ENCODE measurements at places on chromosomes 7 and 10. TPM values are rescaled to one million over a fixed set of nuclear protein-coding genes. Genes with fewer than 3 reads are reported as not detected.

The SPDYE8 gene
- not detected for total RNA-seq

The ANKRD1 gene
- total RNA-seq, result not detected

The MMRN2 gene
- total RNA-seq, result not detected

The SFTPA1 gene
- total RNA-seq, result not detected

DNA sequence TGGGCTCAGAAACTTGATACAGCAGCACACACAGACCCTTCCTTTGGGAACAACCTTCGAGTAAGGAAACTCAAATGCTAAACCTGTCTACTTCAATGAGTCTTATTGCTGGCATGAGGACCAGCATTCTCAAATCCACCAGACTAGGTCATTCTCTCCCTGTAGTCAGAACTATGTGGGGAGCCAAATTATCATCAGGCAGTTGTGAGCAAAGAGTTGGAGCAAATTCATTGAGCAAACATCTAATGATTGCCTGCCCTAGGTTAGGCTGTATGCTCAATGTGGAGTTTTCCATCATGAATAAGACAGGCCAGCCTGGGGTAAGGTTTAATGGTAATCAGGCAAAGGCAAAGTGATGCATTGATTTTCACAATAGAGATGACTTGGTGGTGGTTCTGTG lies 3.6 kb downstream of the EPDR1 start:
- H3K27me3 ChIP-seq, result peaks cover 38% of the 10 kb centered on the region
- peaks cover 6% of the 10 kb centered on the region for H3K4me1 ChIP-seq
- H3K27ac ChIP-seq, result no peak overlapping the region
- no peak for DNase-seq

- peaks cover 17% of the 10 kb centered on the region for H3K27me3 ChIP-seq
- H3K36me3 ChIP-seq, result no peaks in the 10 kb centered on the region
- no peak overlapping the region for H3K4me3 ChIP-seq
- H3K4me1 ChIP-seq, result peaks cover 28% of the 10 kb centered on the region
- DNase-seq, result no peak
Measured at GRCh38 chr7:8388257-8388625, 45.2 kb upstream of the NXPH1 start.

- H3K36me3 ChIP-seq, result peaks cover 44% of the 10 kb centered on the region
- H3K4me3 ChIP-seq, result no peak overlapping the region
Measured at GRCh38 chr10:32317795-32318357, 29.1 kb downstream of the EPC1 start.

GRCh38 chr7:30079880-30080279 lies 51.7 kb downstream of the PLEKHA8 start:
- H3K4me3 ChIP-seq, result no peak overlapping the region
- H3K27ac ChIP-seq, result no peak overlapping the region
- no peak for DNase-seq
- no peaks in the 10 kb centered on the region for H3K4me1 ChIP-seq
- H3K27me3 ChIP-seq, result no peaks in the 10 kb centered on the region
- H3K36me3 ChIP-seq, result no peaks in the 10 kb centered on the region

DNA sequence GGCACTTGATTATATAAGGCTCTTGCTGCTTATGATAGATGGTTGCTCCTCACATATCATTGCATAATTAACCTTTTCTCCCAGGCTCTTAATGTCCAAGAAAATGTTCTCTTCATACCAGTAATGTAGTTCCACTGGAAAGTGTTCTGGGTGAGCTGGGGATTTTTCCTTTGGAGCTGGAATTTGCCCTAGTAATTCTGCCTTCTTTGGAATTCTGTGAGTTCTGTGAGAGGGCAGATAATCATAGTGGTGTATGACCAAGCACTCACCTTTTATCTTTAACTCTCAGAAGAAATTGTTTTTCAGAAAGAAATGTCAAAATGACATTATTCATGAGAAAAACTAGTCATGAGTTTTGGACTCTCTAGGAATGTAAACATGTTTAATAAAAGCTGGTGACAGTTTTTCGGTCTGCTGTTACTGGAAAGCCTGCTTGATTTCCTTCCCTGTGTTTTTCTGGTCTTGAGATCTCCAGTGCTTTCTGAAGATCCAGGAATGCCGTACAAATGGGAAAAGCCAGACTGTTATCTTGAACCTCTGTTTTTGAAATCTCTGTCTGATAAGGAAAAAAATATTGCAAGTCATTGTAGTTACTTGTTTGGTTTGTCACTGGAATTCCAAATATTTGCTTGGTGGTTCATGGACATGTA lies 148.3 kb upstream of the PRPS1L1 start:
- H3K27me3 ChIP-seq, result peaks cover 6% of the 10 kb centered on the region
- H3K27ac ChIP-seq, result no peak overlapping the region
- no peak overlapping the region for H3K4me3 ChIP-seq
- H3K4me1 ChIP-seq, result peaks cover 10% of the 10 kb centered on the region

GRCh38 chr10:124722798-124723783 lies 21.1 kb downstream of the FAM53B start:
- H3K4me3 ChIP-seq, result peak overlapping the region; percentile 45
- H3K36me3 ChIP-seq, result peaks cover 34% of the 10 kb centered on the region
- no peaks in the 10 kb centered on the region for H3K27me3 ChIP-seq
- DNase-seq, result peak; percentile 68
- peaks cover 91% of the 10 kb centered on the region for H3K4me1 ChIP-seq
- H3K27ac ChIP-seq, result peak overlapping the region; percentile 98

GRCh38 chr7:52838981-52839411 lies 196.4 kb upstream of the POM121L12 start:
- H3K4me1 ChIP-seq, result no peaks in the 10 kb centered on the region
- no peaks in the 10 kb centered on the region for H3K36me3 ChIP-seq
- DNase-seq, result no peak
- no peaks in the 10 kb centered on the region for H3K27me3 ChIP-seq
- no peak overlapping the region for H3K27ac ChIP-seq

GRCh38 chr7:139242741-139243281 lies 11.8 kb downstream of the UBN2 start:
- H3K36me3 ChIP-seq, result peaks cover 57% of the 10 kb centered on the region
- no peak overlapping the region for H3K4me3 ChIP-seq
- peaks cover 17% of the 10 kb centered on the region for H3K4me1 ChIP-seq
- DNase-seq, result no peak

DNA sequence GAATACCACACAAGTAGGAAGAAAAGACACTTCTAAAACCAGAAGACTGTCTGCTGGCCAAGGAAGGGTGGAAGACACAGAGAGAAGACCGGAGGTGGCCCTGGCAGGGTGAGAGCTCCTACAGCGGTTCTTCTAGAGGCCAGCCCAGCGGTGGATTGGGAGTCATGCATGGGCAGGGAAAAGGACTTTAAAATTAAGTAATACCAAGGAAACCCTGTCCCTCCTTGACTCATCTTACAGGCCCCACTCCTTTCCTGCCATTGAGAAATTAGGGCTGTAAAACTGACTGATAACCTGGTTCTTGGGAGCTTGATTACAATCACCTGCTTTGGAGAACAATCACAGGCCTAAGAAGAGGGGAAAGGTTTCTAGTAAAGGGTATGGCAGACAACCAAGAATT lies 16.1 kb downstream of the CALML3 start:
- H3K27me3 ChIP-seq, result peaks cover 10% of the 10 kb centered on the region
- no peaks in the 10 kb centered on the region for H3K4me1 ChIP-seq
- no peak overlapping the region for H3K4me3 ChIP-seq
- H3K27ac ChIP-seq, result no peak overlapping the region
- no peak for DNase-seq

- peaks cover 7% of the 10 kb centered on the region for H3K27me3 ChIP-seq
- DNase-seq, result no peak
- no peaks in the 10 kb centered on the region for H3K4me1 ChIP-seq
Measured at GRCh38 chr10:118572256-118573041, 23.0 kb downstream of the PRLHR start.

GRCh38 chr10:24603333-24603732 lies 120.4 kb downstream of the ARHGAP21 start:
- H3K27ac ChIP-seq, result peak overlapping the region; percentile 68
- no peaks in the 10 kb centered on the region for H3K27me3 ChIP-seq
- no peak for DNase-seq

DNA sequence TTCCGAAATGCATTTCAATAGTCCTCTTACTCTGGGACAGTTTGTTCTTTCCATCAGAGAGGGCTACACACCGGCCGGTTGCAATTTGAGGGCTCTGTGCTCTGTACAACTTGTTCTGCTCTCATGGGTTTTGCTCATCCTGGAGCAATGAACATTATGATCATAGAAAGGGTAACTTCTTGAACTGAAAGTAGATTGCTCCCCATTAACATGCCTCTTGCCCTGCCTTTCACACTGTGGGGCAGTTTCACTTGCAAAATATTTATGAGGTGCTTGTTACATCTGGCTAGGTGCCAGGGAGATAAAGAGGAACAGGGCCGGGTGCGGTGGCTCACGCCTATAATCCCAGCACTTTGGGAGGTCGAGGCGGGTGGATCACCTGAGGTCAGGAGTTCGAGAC lies 97.3 kb upstream of the MPP7 start:
- DNase-seq, result no peak
- no peaks in the 10 kb centered on the region for H3K4me1 ChIP-seq
- no peak overlapping the region for H3K4me3 ChIP-seq
- H3K36me3 ChIP-seq, result no peaks in the 10 kb centered on the region
- H3K27ac ChIP-seq, result no peak overlapping the region

DNA sequence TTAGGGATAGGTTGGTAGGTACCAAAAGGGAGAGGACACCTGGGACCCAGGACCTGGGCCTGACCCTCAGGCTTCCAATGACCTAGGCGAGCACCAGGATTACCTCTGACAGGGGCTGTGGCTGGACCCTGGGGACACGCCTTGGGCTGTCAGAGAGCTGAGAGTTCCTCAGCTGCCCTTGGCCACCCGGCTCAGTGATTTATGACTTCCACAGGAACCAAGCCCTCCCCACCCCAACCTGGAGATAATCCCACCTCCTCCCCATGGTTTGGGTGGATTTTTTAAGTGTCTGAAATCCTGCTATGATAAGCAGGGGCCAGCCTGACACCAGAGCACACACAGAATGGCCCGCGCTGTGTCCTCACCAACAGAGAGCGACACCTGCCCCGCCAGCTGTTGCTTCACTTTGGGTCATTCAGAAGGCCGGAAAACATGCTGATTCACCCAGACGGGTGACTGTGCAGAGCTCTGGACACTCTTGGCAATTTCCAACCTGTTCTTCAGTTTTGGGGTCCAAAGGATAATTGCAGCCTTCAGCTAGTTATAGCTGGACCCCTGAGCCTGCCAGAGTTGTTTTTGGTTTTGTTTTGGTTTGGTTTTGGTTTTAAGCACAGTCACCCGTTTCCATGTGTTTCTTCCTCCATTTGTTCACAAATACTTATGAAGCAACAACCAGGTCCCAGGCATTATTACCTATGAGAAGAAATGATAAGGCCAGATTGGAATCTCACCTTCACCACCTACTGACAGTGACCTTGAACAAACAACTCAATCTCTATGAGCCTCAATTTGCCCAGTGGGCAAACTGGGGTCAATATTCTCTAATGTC lies 78.2 kb downstream of the RAB11FIP2 start:
- peaks cover 5% of the 10 kb centered on the region for H3K27me3 ChIP-seq
- no peaks in the 10 kb centered on the region for H3K36me3 ChIP-seq
- no peak overlapping the region for H3K27ac ChIP-seq
- H3K4me1 ChIP-seq, result no peaks in the 10 kb centered on the region

DNA sequence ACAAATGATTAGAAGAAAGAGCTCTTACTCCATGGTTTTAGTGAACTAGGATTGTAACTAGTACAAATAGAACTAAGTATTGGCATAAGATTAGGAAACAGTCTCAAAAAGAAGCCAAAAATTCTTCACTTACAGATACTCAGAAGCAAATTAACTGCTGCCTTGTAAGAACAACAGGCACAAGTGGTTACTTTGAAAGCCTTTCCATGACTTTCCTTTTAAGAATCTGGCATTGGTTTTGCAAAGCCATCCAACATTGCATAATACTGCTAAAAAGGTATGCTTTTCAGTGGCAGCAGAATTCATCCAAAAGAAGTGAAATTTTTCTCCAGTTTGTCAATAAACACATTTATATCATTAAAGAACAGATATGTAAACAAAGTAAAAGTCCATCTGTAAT lies 126.8 kb upstream of the ODAD2 start:
- no peak for DNase-seq
- H3K27ac ChIP-seq, result no peak overlapping the region
- H3K4me1 ChIP-seq, result no peaks in the 10 kb centered on the region
- H3K27me3 ChIP-seq, result no peaks in the 10 kb centered on the region
- no peaks in the 10 kb centered on the region for H3K36me3 ChIP-seq
- H3K4me3 ChIP-seq, result no peak overlapping the region

DNA sequence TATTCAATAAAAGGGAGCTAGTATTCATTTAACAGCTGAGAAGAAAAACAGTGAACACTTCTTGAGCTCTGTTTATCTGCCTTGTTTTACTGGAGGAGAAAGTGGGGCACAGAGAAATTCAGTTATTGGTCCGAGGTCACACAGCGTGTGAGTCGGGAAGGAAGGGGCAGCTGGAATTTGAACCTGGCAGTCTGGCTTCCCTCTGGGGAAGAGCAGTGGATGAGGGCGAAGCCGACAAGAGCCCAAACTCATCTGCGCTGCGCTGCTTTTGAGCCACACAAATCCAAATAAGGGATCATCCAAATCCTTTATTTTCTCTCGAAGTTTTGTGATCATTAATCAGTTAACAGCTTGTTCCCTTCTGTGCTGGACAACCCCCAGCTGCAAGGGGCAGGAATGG lies 23.7 kb upstream of the PFKFB3 start:
- H3K27ac ChIP-seq, result no peak overlapping the region
- no peaks in the 10 kb centered on the region for H3K27me3 ChIP-seq
- no peak overlapping the region for H3K4me3 ChIP-seq

DNA sequence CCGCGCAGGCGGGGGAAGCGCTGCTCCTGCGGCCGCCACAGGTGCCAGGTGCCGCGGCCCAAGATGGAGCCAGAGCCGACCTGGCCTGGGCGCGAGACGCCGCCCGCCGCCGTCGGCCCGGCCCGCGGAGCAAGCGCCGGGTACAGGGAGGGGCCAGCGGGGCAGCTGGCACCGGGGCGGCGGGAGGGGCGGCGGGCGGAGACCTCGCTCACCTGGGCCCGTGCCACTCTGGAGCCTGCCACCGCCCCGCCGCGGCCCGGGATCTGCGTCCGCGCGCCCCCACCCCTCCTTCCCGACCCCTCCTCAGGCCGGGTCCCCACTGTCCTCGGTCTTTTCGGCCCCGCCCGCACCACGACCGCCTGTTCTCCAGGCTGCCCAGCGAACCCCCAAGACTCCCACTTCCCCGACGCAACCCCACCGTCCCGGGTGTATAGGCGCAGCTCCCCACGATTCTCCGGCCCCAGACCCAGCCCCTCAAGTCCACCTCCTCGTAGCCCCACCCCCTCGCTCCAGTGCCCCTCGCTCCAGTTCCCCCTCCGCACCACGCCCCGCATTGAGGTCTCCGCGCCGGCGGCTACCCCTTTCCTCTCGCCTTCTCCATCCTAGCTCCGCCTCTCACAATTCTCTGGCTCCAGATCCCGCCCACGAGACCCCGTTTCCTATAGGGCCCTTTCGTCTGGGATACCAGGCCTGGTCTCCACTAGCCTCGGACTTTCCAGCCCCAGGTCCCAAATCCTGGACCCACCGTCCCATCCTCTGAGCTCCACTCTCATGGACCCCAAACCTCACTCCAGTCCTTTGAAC lies at the start of gene GPRIN2:
Gene GPRIN2, minus strand, starts transcription at position 144 of the 804 bp plus-strand sequence. CDS start 5,922 bp downstream, outside the sequence.
- no peak within 1 kb of the TSS for H3K27ac ChIP-seq
- H3K4me3 ChIP-seq, result no peak within 1 kb of the TSS
- H3K27me3 ChIP-seq, result no peaks in the 10 kb centered on the region
- DNase-seq, result peak; percentile 15
- H3K36me3 ChIP-seq, result no peaks in the 10 kb centered on the region

GRCh38 chr10:11869219-11869618 lies 46.1 kb downstream of the PROSER2 start:
- H3K27ac ChIP-seq, result no peak overlapping the region
- H3K36me3 ChIP-seq, result no peaks in the 10 kb centered on the region
- DNase-seq, result no peak
- peaks cover 50% of the 10 kb centered on the region for H3K27me3 ChIP-seq
- H3K4me3 ChIP-seq, result no peak overlapping the region
- H3K4me1 ChIP-seq, result peaks cover 18% of the 10 kb centered on the region

All from activated CD4-positive, alpha-beta memory T cell treated with anti-CD3 and anti-CD28 coated beads, Interleukin-2, amount 10 ng/mL, durations not matched to agents 7 days and 5 days (primary cell).